Activated CD8-positive, alpha-beta memory T cell treated with anti-CD3 and anti-CD28 coated beads for 1 hour (primary cell): ENCODE measurements at places on chromosomes 3 and 15.
A peak's percentile ranks its signal among the peaks of the same experiment; 100 is the strongest.

DNA sequence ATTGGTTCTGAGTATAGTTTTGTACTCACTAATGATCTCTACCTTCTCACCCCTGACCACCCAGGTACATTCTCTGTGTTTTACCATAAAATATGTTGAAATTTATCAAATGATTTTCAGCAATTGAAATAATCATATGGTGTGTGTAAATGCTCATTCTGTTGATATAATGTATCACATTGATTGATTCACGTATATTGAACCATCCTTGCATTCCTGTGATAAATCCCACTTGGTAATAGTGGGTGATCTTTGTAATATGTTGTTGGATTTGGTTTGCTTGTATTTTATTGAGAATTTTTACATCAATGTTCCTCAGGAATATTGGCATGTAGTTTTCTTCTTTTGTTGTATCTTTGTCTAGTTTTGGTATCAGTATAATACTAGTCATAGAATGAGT lies 1497.6 kb downstream of the OTOL1 start:
- DNase-seq = no peak

DNA sequence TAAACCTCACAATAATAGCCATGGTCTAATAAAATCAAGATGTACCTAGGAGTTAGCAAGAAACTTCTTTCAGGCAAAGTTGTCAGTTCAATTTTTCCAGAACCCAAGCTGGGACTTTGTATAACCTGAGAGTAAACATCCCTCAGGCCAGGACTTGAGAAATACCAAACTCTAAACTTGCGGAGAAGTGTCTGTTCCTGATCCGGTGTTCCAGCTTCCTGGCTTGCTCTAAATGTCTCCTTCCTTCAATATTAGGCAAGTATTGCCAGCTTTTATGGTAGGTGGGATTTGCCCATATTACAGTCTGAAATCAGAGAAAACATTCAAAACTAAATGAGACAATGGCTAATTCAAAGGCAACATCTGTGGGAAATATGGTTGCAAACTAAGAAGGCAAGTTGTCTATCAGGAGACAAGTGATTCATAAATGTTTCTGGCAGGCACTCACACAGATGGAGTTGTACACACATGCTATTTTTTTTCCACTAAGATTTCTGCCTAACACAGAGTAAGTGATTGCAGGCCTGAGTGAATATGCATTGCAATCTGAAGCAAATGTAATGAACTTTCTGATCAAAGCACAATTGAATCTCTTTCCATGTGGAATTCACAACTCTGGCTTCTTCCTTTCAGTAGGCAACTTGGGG lies 88.3 kb upstream of the COL8A1 start:
- no peak for DNase-seq

DNA sequence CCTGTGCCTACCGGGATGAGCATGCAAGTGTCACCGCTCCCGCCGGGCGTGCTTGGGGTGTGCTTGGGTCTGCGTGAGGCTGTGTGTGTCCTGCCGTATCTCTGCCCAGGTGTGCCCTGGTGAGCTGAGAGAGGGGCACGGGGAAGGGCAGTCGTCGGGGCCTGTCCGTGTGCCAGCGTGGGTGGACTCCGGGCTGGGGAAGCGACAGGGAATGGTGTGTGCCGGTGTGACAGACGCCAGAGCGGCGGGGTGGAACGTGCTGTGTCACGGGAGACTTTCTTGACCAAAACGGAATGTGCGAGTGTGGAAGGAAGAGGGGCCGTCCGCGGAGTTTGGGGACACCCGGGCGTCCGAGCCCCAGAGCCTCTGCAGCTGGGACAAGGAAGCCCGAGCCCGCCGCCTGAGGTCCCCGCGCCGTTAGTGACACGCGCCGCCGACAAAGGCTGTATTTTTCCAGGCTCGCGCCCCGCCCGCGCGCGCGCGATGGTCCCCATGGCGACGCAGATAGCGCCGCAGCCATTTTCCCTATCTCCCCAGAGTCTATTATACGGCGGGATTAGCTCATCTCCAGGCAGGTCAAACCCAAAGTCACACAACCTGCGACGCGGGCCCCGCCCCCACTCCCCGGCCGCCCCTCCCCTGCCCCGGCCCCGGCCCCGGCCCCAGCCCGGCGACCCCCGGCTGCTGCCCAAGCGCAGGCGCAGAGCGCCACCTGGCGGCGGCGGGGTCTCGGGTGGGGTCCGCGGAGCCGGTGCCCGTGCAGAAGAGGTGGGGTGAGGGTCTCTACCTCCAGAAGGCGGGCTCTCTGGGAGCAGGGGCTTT lies 4.5 kb upstream of the GATA2 start:
- DNase-seq = peak; percentile 61

- no peak for DNase-seq
These were observed 4.8 kb downstream of the TTBK2 start for GRCh38 chr15:42915654-42916315.

- no peak for DNase-seq
These were observed 26.6 kb downstream of the GABRA5 start for GRCh38 chr15:26893351-26894065.

- no peak for DNase-seq
These were observed 8.3 kb downstream of the ARL14 start for GRCh38 chr3:160685144-160685766.

DNA sequence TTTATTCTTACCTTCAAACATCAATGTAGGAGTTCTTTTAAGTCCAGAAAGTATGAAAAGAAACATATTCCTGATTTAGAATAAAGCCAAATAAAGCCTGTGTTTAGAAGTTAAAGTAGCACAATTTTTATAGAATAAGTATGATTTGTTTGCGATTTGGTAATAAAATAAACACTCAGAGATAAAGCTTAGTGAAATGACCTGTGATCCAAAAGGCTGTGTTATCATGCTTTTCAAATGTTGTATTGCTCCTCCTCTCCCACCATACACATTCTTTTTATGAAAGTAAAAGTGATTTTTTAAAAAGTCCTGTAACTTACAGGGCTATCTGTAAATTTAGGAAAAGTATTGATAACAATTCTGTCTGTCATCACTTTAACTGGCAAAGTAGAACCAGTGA lies 138.6 kb upstream of the CGNL1 start:
- DNase-seq = no peak

DNA sequence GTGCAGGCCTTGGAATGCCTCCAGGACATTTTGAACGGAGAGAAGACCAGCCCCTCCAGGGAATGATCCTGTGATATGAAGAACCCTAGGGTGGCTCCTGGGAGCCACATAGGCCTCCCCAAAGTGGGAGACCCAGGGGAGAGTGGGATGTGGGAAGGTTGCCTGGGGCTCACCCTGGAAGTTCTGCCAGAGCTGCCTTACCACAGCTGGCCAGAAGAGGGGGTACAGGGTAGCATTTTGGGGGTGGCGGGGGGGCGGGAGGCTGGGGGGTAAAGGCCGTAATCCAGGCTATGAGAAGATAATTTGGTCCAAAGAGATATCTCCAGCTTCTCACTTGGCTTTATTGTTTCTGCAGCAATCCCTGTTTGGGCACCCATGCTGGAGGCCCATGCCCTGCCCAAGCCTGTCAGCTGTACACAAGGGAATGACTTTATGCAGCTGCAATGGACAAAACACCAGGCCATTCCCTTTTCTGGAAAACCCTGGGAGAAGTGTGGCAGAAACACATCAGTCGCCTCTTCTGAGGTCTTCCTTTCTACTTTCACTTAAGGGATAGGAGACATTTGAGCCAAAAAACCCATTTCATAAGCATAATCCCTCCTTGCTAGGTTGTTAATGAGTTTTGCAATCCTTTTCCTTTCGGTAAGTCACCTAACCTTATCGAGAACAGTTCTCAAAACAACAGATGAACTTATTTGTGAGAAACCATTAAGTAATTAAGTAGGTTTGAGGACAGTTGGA lies 11.0 kb upstream of the MUSTN1 start:
- DNase-seq = no peak

GRCh38 chr3:197949191-197949777 lies 706 bp upstream of the RPL35A start:
- DNase-seq = no peak
